ENCODE measurements at places on chromosomes 7 and 10.

GRCh38 chr7:139471740-139472353 is 11.6 kb downstream of the KLRG2 start:
- DNase-seq = no peak

DNA sequence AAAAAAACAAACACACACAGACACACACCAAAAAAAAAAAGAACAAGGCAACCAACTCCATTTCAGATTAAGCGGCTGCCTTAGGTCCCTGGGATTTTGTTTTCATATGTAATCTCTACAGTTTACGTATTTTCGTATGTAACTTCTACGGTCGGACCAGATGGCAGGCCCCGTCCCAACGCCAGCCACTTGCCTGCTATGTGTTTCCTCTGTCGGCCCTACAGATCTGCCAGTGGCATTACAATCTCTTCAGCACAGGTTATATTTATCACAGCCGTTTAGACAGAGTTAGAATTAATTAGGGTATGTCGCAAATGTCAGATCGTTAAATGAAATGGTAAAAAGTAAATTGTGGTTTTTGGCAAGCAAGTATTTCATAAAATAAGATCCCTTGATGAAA is 99.3 kb downstream of the DNAJB6 start:
- DNase-seq = no peak

- DNase-seq = no peak
Measured at GRCh38 chr10:127840884-127841283, 51.9 kb downstream of the CLRN3 start.

DNA sequence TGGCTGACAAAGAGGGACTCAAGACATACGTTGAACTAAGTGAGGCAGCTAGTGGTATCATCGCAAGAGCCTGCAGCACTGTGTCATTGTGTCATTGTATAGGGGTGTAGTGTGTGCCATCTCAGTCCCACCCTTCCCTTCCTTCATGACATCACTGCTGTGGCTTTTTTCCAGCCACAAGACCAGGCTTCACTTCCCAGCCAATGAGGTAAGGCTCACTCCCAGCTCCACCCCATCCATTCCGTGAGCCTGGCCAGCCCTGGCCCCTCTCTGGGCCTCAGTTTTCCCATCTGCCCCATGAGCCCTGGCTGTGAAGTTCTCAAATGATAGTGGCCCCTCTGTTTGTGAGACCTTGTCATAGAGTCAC is 134.3 kb upstream of the ZMIZ1 start:
- DNase-seq = no peak

DNA sequence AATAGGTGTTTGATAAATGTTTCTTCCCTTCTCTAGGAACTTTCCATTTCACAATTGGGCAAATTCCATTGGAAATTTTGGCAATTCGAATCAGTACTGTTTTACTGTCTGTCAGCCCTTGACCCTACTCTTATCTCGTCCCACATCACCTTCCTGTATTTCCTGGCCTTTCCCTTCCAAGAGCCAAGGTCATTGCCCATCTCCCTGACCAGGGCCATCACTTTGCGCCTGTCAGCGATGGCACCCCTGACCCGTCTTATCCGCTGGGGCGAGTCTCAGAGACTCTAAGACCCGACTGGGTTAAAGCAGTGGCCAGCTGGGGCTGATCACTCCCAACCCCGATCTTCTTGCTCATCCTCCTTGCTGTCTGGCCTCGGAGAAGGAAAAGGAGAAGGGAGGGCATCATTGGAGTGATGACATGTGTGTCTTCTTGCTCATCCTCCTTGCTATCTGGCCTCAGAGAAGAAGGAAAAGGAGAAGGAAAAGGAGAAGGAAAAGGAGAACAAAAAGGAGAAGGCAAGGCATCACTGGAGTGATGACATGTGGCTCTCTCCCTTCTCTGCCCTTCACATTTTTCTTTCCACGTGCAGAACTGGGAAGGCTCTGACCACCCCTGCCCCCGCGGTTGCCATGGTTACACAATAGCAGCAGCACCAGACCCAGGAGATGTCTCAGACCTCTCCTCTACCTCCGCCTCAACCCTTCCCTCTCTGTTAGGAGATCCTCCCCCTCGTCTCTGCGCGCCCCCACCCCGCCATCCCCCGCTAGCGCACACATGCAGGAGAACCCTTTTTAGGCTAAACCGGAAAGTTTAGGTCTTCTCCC is 2.0 kb downstream of the SEMA3D start:
- no peak for DNase-seq

DNA sequence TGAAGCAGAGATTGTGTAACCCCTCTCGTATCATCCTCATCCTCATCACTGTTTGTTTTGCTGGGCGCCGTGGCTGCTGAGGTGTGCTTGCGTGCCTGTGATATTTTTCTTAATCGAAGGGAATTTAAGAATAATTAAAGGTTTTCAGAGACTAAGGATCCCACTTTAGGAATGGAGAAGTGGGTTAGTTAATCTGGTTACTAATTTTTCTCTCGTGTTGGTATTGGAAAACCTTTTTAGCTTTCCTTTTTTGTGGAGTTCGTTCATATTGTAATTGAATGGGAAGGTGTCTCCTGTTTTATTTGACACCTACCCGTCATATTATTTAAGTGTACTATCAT is 1.3 kb downstream of the UBN2 start:
- DNase-seq = no peak

GRCh38 chr7:134685250-134685649 is 38.6 kb downstream of the BPGM start:
- no peak for DNase-seq

- no peak for DNase-seq
Measured at GRCh38 chr10:128709686-128710085, 583.5 kb upstream of the MKI67 start.

DNA sequence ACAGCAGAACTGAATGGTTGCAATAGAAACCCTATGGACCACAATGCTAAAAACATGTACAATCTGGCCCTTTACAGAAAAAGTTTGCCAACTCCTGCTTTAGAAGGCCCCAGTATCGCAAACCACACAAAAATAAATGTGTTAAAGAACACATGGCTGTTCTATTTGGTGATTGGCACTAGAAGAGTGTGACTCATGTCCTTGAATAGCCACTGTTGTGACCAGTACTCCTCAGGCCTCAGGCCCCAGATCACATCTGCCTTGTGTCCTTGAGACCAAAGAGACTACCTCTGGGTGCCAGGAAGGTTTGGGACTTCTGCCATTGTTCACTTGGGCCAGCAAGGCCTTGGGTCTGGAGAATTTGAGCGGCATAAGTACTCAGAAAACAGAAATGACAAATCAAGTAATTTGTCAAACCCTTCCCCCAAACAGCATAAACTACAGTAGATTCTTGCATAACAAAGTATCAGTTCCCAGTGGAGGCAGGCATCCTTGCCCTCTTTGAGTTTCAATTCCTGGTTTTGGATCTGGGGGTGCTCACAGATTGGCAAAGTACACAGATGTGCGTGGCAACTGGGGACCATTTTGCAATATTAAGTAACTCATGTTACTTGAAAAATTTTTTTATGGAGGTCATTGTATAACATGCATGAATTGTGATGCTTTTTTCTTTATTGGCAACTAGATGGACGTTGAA is 50.2 kb downstream of the MTURN start:
- no peak for DNase-seq

- DNase-seq = no peak
Measured at GRCh38 chr7:1192171-1192676, 32.2 kb upstream of the ZFAND2A start.

GRCh38 chr7:107579885-107580715 is at the start of gene BCAP29:
Gene BCAP29, plus strand, starts transcription at chr7:107580246. Its CDS starts 527 bp downstream, at chr7:107580773.
- no peak for DNase-seq

GRCh38 chr10:96358851-96359540 is at the start of gene OPALIN:
Gene OPALIN, minus strand, starts transcription at chr10:96359002. Its CDS starts 106 bp downstream, at chr10:96358896.
- no peak for DNase-seq

DNA sequence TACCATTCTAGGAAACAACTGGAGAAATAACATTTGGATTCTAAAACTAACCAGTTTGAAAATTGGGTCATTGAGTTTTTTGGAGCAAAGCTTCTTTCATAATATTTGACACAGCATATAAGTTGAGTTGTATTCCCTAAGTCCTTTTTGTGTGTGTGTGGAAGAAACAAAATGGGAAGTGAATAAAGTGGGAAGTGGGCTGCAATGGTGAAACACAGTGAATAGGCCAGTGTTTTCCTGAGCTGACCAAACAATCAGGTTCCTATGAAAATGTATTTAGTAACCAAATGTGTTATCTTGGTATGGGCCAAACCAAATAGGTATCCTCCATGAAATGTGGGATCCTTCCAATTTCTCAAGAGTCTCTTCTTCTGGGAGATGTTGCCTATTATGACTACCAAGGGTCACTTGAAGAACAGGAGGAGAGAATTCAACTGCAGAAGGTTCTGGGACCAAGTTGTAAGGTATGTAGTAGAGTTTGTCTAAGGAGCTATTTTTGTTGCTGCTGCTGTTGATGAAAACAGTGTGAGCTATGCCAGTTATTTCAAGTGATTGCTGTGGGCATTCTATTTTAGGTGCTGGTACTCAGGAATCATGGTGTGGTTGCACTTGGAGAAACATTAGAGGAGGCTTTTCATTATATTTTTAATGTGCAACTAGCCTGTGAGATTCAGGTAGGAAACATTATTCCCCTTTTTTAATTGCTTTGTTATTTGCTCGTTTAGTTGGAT is 88.3 kb upstream of the MXI1 start:
- DNase-seq = no peak

DNA sequence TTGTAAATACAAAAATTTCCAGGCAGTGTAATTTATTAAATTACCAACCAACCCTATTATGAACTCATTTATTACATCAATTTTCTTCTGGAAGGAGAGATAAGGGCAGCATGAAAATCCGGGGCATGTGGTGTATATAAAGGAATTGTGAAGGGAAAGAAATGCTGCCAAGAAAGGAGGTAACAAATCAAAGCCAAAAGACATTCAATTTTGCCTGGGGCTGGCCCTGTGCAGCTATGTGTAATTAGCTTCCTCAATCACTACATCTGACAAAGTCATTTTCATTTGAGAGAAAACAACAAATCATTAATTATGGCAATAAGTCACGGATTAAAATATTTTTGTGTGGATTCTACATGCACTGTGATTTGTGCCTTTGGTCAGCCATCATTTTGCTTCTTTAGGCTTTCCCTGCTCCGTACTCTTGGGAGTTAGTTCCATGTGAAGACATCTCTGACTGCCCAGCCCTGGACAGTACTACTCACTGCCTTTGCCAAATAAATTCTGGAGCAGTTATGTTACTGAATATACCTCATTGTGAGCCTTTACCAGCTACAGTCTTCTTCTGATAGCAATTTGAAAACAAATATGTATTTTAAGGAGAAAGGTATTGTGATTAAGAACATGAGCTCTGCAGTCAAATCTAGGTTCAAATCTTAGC is 191.7 kb downstream of the RELN start:
- DNase-seq = no peak

DNA sequence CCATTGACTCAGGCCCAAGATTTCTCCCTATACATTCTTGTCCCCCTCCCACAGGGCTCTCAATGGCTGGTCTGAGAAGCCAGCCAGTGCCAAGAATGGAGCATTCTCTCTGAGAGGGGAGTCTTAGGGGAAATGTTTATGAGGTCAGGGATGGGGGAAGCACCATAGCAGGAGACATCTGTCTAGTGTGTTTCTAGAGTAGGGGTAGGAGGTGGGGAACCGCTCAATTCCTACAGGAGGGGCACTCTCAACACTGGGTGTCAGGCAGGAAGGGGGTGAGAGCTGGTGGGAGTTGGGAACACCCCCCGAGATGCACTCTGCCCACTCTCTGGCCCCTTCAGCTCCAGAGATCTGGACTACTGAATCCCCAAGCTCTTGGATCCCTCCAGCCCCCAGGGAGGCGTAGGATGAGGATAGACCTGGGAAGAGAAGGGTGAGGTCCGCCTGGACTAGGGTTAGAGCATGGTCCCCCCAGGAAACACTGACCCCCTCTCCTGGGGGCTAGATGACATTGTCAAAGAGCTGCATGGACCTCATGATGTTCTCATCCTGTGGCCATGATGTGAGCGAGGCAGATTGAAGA is 8.7 kb upstream of the OGA start:
- no peak for DNase-seq

DNA sequence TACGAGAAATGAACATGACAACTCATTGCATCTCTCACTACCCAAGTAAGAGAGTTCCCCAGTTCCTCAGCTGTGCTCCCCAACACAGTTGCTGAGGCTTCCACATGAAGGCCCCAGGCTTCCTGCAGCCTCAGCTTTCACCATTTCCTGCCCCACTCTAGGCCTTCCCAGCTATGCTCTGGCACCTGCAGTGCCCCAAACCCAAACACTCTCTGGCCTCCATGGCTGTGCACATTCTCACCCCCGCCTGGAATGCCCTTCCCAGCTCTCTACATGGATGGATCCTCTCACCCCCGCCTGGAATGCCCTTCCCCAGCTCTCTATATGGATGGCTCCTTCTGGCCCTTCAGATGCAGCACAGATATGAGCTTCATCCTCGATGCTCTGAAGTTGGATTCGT is 61.3 kb downstream of the KIAA1549 start:
- no peak for DNase-seq

GRCh38 chr10:7491949-7492659 is 81.3 kb upstream of the SFMBT2 start:
- no peak for DNase-seq

- DNase-seq = no peak
Measured at GRCh38 chr7:7870555-7870954, 98.0 kb upstream of the GLCCI1 start.

- DNase-seq = no peak
Measured at GRCh38 chr7:29154076-29154475, 7.7 kb upstream of the CPVL start.

GRCh38 chr7:2715341-2716231 is 27.6 kb downstream of the AMZ1 start:
- no peak for DNase-seq

DNA sequence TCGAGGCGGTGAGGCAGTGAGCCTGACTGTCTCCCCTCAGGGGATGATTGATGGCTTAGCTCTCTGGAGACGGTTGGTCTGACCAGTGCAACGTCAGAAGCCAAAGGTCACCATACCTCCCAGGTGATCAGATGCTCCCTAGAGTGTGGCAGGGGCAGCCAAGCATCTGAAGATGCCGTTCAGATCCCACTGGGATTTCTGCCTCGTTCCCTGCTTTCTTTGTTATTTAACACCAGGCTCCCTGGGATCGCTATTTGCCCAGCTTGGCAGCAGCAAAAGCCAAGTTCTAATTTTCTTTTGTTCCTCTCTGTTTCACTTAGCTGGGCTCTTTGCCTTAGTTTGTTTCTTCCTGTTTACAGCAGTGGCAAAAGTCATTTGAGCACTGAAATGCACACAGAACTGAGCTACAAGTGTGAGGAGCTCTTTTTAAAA is 53.5 kb upstream of the SVIL start:
- no peak for DNase-seq

Data from activated CD8-positive, alpha-beta memory T cell treated with anti-CD3 and anti-CD28 coated beads for 1 hour (primary cell).